ENCODE measurements at places on chromosomes 13 and 19.

GRCh38 chr13:28492569-28493367 lies 2.2 kb downstream of the FLT1 start:
- DNase-seq, result peak; percentile 21

- no peak for DNase-seq
These were observed 179.7 kb upstream of the ZNF507 start for GRCh38 chr19:32165750-32166149.

DNA sequence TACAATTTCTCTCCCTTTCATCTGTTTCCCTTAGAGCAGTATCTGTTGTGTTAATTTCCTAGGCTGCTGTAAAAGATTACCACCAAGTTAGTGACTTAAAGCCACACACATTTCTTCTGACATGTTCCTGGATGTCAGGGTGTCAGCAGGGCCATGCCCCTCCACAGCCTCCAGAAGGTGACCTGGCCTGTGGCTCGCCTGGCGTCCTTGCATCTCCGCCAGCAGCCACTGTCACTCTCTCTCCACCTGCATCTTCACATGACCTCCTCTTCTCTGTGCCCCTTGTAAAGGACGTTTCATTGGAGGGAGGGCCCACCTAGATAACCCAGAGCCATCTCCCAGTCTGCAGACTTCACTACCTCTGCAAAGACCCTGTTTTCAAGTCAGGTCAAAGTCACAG lies 61.3 kb downstream of the SLC7A9 start:
- no peak for DNase-seq

DNA sequence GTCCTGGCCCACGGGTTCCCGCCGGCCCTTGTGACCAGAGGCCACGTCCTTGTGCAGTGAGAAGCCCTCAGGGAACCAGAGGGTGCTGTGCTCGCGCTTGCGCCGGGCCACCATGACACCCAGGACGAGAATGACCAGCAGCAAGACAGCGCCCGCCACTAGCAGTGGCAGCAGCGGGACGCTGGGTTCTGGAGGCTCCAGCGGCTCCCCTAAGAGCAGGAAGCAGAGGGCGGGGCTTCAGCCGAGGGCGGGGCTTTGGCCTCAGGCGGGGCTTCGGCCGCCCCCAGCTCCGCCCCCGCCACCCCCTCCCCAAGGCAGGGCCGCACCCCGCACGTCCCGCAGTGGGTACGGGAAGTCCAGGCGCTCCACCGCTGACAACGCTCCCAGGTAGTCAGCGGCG lies 30.4 kb downstream of the NOTCH3 start:
- DNase-seq, result no peak

- DNase-seq, result no peak
These were observed 60.7 kb downstream of the ZAR1L start for GRCh38 chr13:32254416-32254815.

GRCh38 chr13:32887617-32888016 lies 128.6 kb upstream of the KL start:
- no peak for DNase-seq

GRCh38 chr13:50082426-50083281 lies 67.4 kb downstream of the KCNRG start:
- peak; percentile 81 for DNase-seq

GRCh38 chr13:24288870-24289269 lies 20.5 kb upstream of the C1QTNF9 start:
- DNase-seq, result no peak

GRCh38 chr13:50712456-50712855 lies 131.0 kb downstream of the DLEU7 start:
- DNase-seq, result no peak

DNA sequence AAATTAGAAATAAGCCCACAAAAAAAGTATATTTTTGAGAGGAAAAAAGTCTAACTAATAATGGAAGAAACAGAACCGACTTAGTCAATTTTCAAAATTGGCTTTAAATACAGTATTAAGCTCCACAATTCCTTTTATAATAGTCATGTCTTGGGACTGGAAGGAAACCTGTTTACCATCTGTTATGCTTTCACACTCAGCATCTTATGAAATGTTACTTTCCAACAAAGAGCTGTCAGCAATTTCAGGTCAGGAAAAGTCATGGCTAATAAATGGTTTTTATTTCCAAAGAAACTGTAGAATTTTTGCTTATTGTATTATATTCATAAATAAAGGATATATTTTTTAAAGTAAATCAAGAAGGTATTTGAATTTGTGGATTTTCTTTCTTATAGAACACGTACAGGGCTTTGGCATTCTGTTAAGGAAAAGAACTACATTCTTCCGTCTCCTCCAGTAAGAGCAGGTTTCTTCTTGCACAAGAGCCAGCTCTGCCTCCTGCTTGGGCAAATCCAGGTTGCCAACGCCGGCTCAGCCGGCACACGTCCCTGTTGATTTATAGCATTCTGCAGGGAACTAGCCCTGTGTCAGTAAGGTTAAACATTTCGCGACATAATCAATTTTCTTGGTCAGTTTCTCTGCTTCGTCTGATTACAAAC lies 52.9 kb upstream of the GPR12 start:
- DNase-seq, result no peak

- no peak for DNase-seq
These were observed 3.3 kb downstream of the EEF2 start for GRCh38 chr19:3981736-3982681.

DNA sequence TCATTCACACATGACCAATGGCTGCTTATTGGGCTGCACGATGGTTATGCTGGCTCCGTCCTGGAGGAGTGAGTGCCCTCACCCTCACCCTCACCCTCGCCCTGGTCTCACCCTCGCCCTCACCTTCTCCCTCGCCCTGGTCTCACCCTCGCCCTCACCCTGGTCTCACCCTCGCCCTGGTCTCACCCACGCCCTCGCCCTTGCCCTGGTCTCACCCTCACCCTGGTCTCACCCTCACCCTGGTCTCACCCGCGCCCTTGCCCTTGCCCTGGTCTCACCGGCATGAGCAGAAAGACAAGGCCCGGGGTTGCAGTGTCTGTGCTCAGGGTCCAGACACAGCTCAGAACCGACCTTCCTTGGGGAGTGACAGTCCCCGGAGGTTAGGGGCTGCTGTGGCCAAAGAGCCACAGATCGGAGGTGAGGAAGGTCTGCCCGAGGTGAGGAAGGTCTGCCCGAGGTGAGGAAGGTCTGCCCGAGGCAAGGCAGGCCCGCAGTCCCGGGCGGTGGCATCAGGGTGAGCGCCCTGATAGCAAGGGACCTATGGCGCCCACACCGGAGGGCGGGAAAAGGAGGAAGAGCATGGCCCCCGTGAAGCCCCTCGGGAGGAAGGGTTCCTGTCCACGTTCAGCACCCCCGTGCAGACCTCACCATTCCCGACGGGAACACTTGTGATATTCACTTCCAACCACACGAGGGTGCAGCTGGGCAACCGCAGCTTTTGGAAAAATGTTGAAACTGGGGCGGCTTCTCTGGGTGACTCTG lies 65.6 kb downstream of the MCF2L start:
- DNase-seq, result no peak

DNA sequence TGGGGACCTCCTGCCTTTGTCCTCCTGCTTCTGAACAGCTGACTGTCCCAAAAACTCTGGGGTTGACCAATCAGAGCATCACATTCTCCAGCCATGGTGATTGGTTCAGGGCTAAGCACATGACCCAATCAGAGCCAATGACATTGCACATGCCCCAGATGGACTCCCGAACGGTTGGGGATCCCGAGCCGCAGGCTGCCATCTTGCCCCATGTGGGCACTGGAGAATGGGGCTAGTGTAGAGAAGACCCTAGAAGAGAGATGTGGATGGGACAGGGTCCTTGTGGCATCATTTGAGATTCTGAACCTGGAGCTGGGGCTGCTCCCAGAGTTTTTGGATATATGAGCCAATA lies 31.3 kb upstream of the PEPD start:
- no peak for DNase-seq

- no peak for DNase-seq
These were observed 10.3 kb upstream of the MEDAG start for GRCh38 chr13:30895773-30896172.

DNA sequence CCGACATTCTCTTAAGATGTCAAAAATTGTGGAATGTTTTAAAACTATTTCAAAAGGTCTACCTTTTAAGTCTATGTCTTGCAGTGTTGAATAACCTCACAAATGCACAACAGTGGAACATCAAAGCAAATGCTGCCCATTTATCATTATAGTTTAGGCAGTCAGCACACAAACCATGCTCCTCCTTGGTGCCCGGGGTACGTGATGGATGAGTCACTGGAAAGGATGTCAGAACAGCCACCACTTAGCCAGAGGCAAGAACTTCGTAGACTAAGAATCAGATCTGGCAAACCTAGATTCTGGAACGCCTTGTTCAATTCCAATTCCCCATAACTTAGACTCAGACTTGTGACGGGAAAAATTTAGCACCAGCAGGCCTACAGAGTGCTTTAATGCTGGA lies 343.6 kb downstream of the FGF9 start:
- no peak for DNase-seq

GRCh38 chr19:14023404-14024235 lies 4.3 kb upstream of the RLN3 start:
- no peak for DNase-seq

DNA sequence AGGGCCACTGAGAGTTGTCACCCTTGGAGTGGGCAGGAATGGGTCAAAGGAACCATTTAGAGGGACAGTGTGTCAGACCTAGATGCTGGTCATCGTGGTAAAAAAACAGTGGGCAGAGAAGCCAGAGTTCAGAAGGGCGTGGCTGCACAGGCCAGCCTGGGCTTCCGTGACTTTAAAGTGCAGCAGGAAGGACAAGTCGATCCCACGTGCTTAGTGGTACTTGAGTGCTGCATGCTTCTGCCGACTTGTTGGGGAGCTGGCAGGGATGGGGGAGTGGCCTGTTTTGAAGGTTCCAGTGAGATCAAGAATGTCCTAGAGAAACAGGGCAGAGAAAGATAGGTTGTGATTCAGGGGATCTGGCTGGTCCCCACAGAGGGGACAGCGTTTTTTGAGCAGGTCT lies 17.0 kb downstream of the LYL1 start:
- no peak for DNase-seq

- no peak for DNase-seq
These were observed 55.2 kb downstream of the VWA8 start for GRCh38 chr13:41905600-41906254.
